ENCODE measurements at places on chromosomes 16 and 17.

DNA sequence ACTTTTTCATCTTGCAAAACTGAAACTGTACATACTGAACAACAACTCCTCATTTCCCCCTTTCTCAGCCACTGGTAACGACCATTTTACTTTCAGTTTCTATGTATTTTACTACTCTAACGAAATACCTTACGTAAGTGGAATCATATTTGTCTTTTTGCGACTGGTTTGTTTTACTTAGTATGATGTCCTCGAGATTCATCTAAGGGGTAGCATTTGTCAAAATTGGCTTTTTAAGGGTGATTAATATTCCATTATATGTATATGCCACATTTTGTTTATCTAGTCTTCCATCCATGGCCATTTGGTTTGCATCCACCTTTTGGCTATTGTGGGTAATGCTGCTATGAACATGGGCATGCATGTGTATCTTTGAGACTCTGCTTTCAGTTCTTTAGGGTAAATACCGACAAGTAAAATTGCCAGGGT lies 10.4 kb downstream of the KPNB1 start:
- no peak for DNase-seq

DNA sequence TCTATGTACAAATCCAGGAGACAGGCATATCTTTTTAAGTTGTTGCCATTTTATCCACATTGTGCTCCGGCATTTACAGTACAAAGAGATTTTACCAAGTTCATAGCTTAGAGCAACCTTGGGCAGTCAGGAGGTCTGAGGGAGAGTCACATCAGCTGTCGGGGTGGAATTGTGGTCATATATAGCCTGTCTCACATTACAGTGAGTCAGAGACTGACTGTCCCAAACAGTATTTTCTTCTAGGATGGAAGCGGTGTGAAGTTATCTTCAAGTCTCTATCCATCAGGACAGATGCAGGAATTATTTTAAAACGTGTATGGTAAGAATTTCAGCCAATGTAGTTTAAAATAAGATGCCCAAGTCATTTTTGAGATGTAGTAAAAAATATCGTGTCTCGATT lies 53.0 kb downstream of the GPRC5B start:
- DNase-seq: no peak

GRCh38 chr16:83402967-83403366 lies 404.8 kb upstream of the HSBP1 start:
- no peak for DNase-seq

GRCh38 chr17:80248894-80249710 lies 11.6 kb upstream of the RNF213 start:
- no peak for DNase-seq

GRCh38 chr17:83031321-83031945 lies 48.0 kb upstream of the METRNL start:
- no peak for DNase-seq

DNA sequence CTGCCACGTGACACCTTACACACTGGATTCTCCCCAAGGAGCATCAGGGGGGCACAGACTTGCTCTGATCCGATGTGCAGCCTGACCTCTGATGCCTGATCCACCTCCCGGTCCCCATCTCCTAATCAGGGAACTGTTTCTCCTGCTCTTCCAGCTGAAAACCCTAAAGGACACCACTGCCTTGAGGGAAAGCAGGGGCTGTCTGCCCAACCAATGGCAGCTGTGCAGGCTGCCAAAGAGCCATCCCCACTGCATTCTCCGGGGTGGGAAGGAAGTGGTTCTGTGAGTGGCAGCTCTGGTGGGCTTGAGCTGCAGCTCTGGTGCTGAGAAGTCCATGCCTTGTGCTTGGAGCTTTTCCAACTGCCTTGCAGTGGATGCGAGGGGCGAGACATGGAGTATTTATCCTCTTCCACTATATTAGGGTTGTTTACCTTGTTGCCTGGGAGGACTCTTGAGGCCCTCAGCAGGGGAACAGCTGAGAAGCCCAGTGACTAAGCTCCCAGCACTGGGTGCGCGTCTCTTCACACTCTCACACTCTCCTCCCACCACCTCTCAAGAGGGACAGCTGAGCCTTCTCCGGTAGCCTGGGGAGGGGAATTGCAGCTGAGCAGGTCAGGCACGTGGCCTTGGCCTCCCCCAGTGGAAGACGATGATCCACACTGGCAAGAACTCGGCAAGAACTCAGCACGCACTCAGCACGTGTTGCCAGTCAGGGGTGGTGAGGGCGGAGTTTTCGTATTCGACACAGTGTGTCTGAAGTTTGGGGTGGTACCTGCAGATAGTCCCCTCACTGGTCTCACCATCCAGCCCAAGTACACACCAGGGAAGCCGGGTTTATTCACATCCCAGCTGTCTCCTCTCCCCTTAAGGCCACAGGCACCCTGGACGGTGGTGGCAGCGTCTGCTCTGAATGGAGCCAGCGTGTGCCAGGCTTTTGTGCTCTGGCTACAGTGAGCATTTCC lies 21.1 kb upstream of the SPATA32 start:
- no peak for DNase-seq

DNA sequence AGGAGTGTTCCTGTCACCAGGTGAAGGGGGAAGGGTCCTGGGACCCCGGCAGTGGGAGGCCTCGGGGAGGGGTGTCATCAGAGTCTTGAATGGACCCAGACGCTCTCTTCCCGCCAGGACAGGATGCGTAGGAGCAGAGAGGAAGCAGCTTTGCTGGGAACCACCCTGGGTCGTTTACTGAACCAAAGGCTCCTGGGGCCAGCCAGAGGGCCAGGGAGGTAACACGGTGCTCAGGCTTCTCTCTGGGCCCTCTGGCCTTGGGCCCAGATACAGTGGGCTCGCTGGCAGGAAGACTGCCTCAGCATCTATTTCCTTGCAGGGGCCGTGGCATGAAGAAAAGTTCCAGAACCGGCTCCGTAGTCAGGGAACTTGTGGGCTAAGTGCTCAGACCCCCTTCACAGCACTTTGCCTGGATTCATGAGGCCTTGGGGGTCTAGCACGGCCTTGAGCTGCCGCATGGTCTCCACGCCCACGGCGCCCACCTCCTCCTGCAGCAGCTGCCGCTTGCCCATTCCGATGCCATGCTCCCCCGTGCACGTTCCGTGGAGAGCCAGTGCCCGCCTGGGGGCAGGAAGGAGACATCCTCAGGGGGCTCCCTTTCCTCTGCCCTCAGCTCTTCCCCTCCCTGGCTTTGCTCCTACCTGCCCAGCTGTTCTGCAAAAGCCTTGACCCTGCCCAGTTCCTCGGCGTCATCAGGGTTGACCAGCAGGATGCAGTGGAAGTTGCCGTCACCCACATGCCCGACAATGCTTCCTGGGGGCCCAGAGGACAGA lies 4.4 kb downstream of the LDHD start:
- no peak for DNase-seq

- DNase-seq: no peak
Observed at GRCh38 chr17:35726127-35726952, 5.1 kb upstream of the RASL10B start.

- no peak for DNase-seq
Observed at GRCh38 chr17:9098242-9098825, 77.0 kb downstream of the NTN1 start.

GRCh38 chr16:58037365-58038057 lies 12.0 kb downstream of the MMP15 start:
- DNase-seq: no peak

GRCh38 chr17:49508061-49508865 lies 13.2 kb downstream of the NGFR start:
- no peak for DNase-seq

DNA sequence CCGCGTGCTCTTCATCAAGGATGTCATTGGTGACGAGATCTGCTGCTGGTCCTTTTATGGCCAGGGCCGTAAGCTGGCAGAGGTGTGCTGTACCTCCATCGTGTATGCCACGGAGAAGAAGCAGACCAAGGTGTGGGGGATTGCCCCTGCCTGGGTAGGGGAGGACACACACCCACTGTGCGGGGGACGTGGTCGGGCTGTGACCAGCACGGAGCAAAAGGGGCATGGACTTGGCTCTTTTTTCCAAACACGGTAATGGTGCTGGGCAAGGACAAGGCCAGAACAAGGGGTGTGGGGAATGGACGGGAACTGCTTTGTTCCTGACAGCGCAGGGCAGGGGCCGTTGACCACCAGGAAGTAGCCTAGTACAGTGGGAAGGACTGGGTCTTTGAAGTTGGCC lies 6.8 kb downstream of the TNFAIP1 start:
- DNase-seq: no peak

DNA sequence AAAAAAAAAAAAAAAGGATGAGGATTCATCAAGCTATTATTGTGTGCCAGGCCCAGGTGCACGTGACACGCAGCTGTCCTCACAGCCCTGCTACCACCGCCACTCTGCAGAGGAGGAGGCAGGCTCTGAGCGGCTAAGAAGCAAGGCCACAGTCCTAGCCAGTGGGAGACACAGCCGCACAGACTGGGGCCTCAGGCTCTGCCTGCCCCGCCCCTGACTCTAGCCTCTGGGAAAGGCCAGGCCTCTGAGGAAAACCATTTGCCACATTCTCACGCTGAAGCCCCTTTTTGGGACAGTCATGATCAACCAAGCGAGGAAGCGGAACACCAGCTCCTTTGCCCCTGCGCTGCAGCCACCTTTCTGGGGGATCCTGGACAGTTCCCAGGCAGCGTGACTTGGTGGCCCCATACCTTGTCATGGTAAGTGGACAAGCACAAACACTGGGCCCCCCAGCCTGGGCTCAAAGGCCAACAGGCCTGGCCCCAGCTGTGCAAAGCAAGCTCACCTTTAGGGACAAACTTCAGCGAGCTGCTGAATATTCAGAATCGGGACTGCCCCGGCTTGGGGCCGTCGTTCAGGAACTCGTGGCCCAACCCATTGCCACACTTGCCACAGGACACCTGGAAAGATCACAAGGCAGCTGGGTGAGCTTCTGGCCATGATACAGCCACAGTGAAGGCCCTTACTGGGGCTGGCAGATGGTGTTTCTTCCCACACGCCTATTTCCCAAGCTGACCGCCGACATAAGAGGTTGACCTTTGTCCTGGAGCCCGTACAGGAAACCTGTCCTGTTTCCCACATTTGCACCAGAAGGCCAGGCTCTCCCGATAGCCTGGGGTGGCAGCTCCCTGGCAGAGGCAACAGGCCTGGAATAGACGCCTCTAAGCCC lies 2.5 kb downstream of the MSRB1 start:
- DNase-seq: no peak

GRCh38 chr17:40497695-40498094 lies 3.7 kb downstream of the TNS4 start:
- DNase-seq: no peak

DNA sequence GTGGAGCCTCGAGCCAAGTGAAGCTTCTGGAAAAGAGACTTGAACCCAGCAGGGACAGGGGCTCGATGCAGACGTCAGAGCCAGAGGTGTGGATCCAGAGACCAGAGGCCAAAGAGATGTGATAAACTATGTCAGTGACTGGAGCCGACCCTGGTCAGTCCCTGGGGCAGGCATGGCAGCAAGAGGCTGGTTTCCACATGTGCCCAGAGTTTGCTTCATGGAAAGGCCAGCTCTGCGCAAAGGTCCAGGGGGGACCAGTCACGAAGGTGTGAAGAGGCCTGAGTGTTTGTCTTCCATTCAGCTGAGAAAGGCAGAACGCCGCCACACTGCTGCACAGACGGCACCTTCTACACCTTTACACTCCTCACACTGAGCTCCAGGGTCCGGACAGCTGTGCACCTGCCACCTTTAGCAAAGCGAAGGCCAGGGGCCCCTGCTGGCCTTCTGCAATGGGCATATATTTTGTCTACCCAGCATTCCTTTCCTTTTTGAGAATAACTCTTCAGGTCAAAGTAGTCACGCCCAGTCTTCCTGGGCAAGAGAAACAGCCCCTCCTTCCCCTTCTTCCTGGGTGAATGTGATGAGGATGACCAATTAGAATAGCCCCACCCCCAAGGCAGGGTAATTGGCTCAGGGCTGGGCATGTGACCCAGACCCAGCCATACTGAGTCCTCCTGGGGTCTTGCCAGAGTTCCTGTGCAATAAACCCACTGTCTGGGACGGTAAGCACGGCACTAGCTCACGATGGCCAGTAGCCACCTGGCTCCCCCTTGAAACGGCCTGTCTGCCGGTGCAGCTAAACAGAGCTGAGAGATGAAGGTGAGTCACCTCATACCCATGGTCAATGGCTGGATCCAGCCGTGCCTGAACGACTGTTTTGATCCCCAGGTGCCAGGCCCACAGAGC lies 2.3 kb upstream of the RPH3AL start:
- DNase-seq: no peak

- no peak for DNase-seq
Observed at GRCh38 chr17:29533976-29534375, 32.9 kb downstream of the ABHD15 start.

DNA sequence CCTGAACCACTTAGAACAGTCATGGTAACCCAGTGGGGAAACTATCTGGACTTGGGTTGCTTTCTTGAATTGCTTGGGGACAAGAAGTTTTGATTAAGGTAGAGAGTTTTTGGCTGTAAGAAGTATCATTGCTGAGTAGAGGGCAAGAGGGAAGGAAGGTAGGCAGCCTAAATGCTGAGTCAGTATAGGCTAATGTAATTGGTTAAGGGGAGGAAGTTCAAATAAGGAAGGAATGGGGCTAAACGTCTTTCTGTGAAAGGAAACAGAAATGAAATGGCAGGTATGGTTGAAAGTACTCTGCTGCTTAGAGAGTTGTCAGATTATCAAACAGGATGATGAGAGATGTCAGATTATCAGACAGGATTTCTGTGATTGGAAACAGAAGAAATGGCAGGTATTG lies 20.3 kb downstream of the KPNB1 start:
- no peak for DNase-seq

DNA sequence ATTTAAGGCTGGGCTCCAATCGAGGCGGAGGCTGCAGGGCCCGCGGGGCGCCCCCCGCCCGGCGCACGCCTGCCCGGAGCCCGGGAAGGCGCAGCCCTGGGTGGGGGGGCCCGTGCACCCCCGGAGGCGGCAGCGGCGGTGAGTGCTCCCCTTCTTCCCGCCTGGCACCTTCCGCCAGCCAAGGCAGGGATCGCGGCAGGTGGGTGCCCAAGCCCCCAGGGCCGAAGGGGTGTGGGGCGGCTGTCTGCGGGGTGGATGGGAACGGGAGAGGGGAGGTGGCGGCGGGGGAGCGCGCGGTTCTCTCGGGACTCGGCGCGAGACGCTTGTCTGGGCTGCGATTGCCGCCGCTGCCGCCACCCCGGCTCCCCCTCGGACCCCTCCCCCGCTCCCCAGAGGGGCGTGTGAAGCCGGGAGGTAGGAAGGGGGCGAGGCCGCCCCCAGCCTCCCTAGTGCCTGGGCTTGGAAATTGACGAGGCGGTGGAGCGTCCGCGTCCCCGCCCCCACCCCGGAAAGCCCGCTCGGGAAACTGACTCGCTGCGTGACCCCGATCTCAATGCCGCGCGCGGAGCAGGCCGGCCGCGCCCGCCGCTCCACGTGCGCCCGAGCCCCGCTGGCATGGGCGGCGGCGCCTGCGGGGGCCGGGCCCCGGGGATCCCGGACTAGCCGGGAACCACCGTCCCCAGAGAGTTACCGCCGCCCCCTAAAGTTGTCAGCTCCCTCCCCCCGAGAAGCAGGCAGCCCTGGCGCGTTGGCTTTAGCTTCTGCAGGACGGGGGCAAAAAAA lies 231.5 kb downstream of the MRTFB start:
- DNase-seq: no peak

- no peak for DNase-seq
Observed at GRCh38 chr16:47817048-47817447, 338.7 kb downstream of the ABCC12 start.

Measured in hematopoietic multipotent progenitor cell treated with erythropoietin and hydrocortisone succinate and interleukin-3 and kit ligand, for 17 days (in vitro differentiated cells).